ENCODE measurements at places on chromosomes 5 and 9.
A peak's percentile ranks its signal among the peaks of the same experiment; 100 is the strongest.

DNA sequence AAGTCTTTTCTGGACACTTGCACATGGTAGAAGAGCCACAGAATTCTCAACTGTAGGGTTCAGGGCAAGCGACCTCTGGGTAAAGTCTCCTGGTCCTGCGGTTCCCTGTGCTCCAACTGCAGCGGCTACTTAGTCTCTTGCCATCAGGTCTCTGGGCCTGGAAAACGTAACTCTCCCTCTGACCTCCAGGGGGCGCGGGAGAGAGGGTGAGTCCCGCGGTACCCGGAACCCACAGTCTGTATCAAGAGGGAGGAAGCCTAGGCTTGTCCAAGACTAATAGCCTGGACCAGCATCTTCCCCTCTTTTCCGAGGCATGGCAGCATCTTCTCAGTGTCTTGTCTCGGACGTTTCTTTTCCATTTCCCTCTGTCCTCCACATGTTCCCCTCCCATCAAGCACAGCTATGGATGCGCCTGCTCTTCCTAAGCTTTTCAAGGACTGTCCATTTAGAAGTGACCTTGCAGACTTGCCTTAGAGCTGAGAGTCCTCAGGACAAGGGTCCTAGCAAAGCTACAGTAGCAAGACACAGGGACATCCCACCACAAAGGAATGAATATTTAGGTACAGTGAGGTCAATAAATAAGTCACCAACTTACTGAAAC lies 59.3 kb downstream of the FSTL4 start:
- H3K36me3 ChIP-seq = no peaks in the 10 kb centered on the region
- peaks cover 18% of the 10 kb centered on the region for H3K27me3 ChIP-seq
- DNase-seq = no peak

DNA sequence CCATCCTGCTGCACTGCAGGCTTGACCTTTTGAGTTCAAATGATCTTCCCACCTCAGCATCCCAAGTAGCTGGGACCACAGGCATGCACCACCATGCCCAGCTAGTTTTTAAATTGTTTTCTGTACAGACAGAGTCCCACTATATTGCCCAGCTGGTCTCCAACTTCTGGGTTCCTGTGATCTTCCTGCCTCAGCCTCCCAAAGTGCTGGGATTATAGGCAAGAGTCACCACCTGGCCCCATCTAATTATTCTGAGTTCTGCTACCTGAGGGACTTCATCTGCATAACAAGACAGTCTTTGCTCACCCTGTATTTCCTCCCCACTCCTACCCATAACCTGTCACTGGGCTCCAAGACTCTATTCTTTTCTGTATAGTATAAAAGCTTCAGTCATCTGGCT lies 54.6 kb upstream of the CEMIP2 start:
- H3K4me1 ChIP-seq = no peaks in the 10 kb centered on the region
- H3K27me3 ChIP-seq = no peaks in the 10 kb centered on the region

- peaks cover 80% of the 10 kb centered on the region for H3K36me3 ChIP-seq
- H3K4me3 ChIP-seq = no peak overlapping the region
- peak; percentile 31 for DNase-seq
- no peak overlapping the region for H3K27ac ChIP-seq
- no peaks in the 10 kb centered on the region for H3K27me3 ChIP-seq
- H3K4me1 ChIP-seq = peaks cover 11% of the 10 kb centered on the region
Observed at GRCh38 chr9:131603711-131604439, 58.6 kb downstream of the PRRT1B start.

- H3K27me3 ChIP-seq = no peaks in the 10 kb centered on the region
- H3K36me3 ChIP-seq = no peaks in the 10 kb centered on the region
- no peak overlapping the region for H3K27ac ChIP-seq
- H3K4me1 ChIP-seq = no peaks in the 10 kb centered on the region
Observed at GRCh38 chr5:157956271-157956885, 97.4 kb upstream of the CLINT1 start.

DNA sequence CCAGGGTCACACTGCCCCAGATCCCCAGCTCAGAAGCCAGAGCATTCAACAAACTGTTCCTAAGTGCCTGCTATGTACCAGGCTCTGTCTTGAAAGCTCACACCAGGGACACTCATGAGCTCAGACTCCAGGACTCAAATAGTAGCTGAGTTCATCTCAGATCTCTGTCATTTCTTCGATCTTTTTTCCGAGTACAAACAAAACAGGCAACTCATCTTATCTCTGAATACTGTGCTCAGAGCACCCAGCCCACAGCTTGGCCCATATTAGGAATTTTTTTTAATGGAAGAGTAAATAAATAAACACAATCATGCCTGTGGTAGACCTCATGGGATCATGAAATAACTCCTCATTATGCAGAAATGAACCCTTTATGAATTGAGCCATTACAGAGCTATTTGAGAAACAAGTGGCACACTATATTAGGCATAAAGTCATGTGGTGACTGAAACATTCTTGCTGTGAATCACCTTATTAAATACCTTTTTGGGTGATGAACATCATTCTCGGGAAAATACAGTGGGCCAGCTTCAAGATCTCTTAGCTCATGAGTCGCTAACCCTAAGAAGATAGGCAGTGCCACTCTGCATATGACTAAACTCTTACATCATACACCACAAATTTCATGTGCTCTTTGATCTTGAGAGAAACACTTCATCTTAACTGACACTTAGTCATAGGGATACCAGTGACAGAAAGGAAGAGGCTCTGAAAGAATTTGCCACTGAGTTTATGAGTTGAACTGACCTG lies 9.9 kb downstream of the SH3RF2 start:
- H3K27me3 ChIP-seq = no peaks in the 10 kb centered on the region
- H3K27ac ChIP-seq = peak overlapping the region; percentile 69
- no peaks in the 10 kb centered on the region for H3K36me3 ChIP-seq
- H3K4me1 ChIP-seq = no peaks in the 10 kb centered on the region
- no peak overlapping the region for H3K4me3 ChIP-seq

- H3K27ac ChIP-seq = no peak overlapping the region
- H3K36me3 ChIP-seq = no peaks in the 10 kb centered on the region
- no peaks in the 10 kb centered on the region for H3K27me3 ChIP-seq
- no peaks in the 10 kb centered on the region for H3K4me1 ChIP-seq
- no peak for DNase-seq
Observed at GRCh38 chr5:133401731-133402347, 210.5 kb downstream of the FSTL4 start.

DNA sequence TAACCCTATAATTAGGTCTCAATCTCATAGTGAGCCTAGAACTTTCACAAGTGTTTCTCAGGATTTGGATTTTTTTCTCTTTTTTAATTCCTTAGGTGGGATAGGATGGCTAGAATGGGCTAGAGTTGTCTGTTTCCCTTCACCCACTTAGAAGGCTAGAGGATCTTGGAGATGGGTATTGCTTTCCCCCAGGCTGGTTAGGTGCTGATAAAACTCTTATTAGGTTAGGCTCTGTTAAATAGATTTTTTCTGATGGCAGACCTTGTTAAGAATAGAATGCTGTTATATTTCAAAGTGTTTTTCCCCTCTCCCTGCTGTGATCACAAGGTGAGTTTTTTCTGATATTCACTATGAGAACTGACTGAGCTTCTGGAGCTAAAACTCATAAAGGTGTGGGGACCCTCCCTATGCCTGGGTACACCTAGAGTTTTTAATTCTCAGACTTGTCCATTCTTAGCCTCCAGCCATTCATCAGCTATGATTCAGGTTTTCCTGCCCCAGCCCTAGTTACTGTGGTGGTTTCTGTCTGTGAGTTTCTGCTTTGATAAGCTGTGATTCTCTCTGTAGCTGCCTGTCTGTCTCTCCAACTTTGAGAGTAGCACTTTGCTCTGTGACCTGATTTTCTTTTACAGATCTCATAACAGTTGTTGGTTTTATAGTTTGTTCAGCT lies 132.4 kb downstream of the HACD4 start:
- no peaks in the 10 kb centered on the region for H3K27me3 ChIP-seq
- no peak for DNase-seq
- H3K27ac ChIP-seq = no peak overlapping the region
- no peak overlapping the region for H3K4me3 ChIP-seq

DNA sequence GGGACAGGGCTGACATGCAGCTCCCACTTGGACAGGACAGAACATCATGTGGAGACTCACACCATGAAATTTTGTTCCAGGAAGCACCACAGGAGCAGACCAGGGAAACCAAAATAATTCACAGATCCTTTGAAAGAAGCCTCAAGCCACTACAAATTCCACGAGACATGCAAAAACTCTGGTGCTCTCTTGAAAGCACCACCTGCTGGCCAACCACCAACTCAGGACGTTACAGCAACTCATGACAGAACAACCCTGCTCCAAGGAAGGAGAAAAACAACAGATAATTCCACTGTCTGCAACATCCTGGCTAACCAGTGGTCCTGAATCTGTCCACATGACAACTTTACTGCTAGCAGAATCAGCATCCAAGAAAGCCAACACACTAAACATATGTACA lies 516.0 kb downstream of the SPATA31D1 start:
- H3K4me1 ChIP-seq = no peaks in the 10 kb centered on the region
- H3K27ac ChIP-seq = no peak overlapping the region
- H3K36me3 ChIP-seq = no peaks in the 10 kb centered on the region
- H3K4me3 ChIP-seq = no peak overlapping the region
- DNase-seq = no peak

- peak within 1 kb of the TSS; percentile 49 for H3K4me3 ChIP-seq
- H3K4me1 ChIP-seq = no peaks in the 10 kb centered on the region
- peak; percentile 60 for DNase-seq
- no peaks in the 10 kb centered on the region for H3K36me3 ChIP-seq
- no peak within 1 kb of the TSS for H3K27ac ChIP-seq
Observed at GRCh38 chr5:44389090-44389822, at the start of gene FGF10. Gene FGF10, minus strand, starts transcription at chr5:44389420. Its CDS starts 738 bp downstream, at chr5:44388682.

DNA sequence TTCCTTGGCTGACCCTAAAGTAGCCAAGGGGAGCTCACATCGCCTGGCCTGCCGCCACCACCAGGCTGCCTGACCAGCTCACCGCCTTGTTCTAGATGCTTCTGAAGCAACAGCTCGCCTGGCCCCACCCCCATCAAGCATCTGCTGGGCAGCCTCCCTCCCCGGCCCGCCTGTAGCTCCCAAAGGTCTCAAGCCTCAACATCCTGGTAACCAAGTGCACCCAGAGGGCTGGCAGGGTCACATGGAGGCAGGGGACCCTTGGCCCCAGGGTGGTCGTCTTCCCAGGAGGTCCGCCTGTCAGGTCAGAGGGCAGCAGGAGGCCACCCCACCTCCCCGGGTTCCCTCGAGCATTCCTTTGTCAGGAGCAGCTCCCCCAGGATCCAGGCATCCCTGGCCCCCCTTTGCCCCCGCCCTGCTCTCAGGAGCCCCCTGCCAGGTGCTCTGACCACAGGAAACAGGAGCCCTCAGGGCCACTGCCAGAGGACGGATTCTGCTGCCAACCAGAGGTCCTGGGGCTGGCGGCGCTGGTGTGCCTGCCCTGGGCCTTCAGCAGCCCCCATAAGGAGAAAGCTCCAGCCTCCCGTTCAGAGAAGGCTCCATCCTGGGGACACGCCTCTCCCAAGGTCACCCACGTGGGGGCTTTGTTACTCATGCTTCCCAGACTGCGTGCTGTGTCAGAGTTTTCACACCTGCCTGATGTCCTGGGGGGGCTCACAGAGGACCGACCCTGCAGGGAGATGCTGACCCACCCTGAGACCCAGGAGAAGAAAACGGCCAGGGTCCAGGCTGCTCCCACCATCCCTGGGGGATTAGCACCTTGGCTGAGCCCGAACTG lies 3.5 kb upstream of the LRRC14B start:
- H3K36me3 ChIP-seq = no peaks in the 10 kb centered on the region
- no peaks in the 10 kb centered on the region for H3K27me3 ChIP-seq
- peak overlapping the region; percentile 19 for H3K4me3 ChIP-seq
- DNase-seq = peak; percentile 23
- peaks cover 43% of the 10 kb centered on the region for H3K4me1 ChIP-seq

DNA sequence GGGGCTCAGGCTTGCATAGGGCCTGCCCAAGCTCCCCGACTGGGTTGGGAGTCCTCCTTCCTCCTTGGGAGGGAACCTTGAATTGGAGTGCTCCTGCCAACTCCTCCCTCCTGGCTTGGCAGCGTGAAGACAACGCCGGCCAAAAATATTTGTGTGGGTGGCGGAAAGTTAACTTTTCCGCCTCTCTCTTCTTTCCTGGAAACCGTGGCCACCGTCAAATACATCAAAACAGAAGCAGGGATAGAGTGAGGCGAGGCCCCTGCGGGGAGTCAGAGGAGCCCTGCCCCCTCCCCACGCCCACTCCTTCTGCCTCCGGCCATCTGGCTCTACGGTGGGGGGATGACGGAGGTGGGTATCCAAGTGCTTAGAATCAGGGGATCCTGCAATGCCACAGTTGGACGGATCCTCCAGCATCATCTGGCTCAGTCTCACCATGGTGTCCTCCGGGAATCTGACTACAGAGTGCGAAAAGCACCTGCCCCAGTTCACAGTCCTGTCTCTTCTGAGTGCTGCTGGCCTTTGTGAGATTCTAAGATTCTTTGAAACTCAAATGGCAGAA lies 25.2 kb upstream of the SYNPO start:
- no peaks in the 10 kb centered on the region for H3K27me3 ChIP-seq

GRCh38 chr5:179115845-179116524 lies 55.8 kb downstream of the ZNF354C start:
- H3K4me1 ChIP-seq = no peaks in the 10 kb centered on the region
- no peak overlapping the region for H3K4me3 ChIP-seq
- DNase-seq = no peak

DNA sequence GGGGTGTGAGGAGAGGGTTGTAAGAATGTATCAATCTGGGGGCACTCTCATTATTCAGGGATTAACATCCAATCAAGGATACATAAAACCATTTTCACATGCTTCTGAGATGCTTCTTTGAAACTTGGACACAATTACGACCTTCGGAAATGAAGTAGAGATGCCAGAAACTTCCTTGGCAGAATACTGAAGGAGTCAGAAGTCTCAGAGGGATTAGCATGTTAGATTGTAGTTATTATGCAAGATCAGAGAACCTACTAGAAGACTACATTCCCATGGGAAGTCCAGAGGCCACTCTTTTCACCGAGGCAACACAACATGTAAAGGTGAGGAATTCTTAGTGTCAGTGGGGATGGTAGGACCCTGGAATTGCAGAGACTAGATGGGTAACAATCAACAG lies 5.1 kb upstream of the SLC22A4 start:
- DNase-seq = no peak
- peaks cover 7% of the 10 kb centered on the region for H3K4me1 ChIP-seq
- no peak overlapping the region for H3K27ac ChIP-seq
- no peaks in the 10 kb centered on the region for H3K27me3 ChIP-seq

DNA sequence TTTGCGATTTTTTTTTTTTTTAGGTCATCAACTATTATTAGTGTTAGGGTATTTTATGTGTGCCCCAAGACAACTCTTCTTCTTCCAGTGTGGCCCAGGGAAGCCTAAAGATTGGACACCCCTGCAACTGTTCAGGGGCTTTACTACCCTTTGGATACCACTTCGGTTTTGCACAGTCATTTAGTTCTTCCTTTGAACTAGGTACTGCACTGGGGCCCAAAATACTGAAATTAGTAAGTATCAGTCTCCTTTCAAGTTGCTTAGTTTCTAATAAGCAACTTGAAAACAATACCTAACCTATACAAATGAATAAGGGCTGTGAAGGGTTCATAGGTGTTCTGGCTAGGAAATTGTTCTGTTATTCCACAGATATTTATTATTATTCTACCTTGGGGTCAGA lies 45.3 kb downstream of the CWC27 start:
- no peak overlapping the region for H3K27ac ChIP-seq
- H3K4me1 ChIP-seq = peaks cover 6% of the 10 kb centered on the region
- H3K4me3 ChIP-seq = no peak overlapping the region

All from heart left ventricle (tissue), 16 donors.